Esophagus squamous epithelium (tissue), 5 donors: ENCODE measurements at places on chromosomes 2 and 18. TPM values are rescaled to one million over a fixed set of nuclear protein-coding genes. Genes with fewer than 3 reads are reported as not detected.

CDH2 gene
- 0.11 TPM for total RNA-seq

ERFE gene
- not detected for total RNA-seq

CHRND gene
- total RNA-seq, result not detected

NIF3L1 gene
- total RNA-seq, result 13.5 TPM

NT5C1B gene
- total RNA-seq, result not detected

RESP18 gene
- total RNA-seq, result not detected

ACMSD gene
- total RNA-seq, result not detected

BOLL gene
- not detected for total RNA-seq
